ENCODE measurements at places on chromosomes 1 and 21.

- no peak for DNase-seq
- H3K27ac ChIP-seq: peak overlapping the region; percentile 35
- H3K36me3 ChIP-seq: peaks cover 14% of the 10 kb centered on the region
- H3K4me3 ChIP-seq: no peak overlapping the region
- H3K27me3 ChIP-seq: no peaks in the 10 kb centered on the region
Observed at GRCh38 chr1:8017495-8018197, 8.5 kb downstream of the ERRFI1 start.

DNA sequence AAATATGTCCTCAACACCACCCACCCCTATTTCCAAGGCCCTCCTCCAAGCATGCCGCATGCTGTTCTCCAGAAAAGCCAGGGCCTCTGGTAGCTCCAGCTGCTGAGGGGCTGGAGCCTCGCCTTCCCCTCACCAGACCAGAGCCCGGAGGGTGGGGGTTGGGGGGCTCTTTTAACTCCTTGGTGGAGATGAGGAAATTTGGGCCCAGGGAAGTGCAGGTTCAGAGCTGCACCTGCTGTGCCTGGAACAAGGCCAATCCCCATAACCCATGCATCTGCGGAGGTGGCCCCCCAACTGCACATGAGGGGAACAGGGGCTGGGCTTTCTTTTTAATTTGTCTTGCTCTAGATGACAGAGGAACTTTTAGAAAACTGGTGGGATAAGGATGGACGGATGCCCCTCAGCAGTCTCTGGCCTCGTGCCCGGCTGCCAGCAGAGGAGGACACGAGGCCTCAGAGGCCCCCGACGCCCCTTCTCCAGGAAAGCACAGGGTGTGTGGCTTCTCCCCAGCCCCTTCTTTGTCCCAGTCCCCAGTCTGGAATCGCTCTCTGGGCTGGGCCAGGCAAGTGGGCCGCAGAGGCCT lies 550 bp upstream of the SELENON start:
- H3K36me3 ChIP-seq: no peaks in the 10 kb centered on the region
- no peaks in the 10 kb centered on the region for H3K27me3 ChIP-seq
- peaks cover 8% of the 10 kb centered on the region for H3K4me1 ChIP-seq
- DNase-seq: no peak

GRCh38 chr1:228304766-228305395 lies 97.0 kb downstream of the OBSCN start:
- H3K36me3 ChIP-seq: peaks cover 11% of the 10 kb centered on the region
- no peak overlapping the region for H3K4me3 ChIP-seq
- no peaks in the 10 kb centered on the region for H3K27me3 ChIP-seq
- DNase-seq: no peak
- no peak overlapping the region for H3K27ac ChIP-seq
- no peaks in the 10 kb centered on the region for H3K4me1 ChIP-seq

GRCh38 chr1:66386712-66387111 lies 147.2 kb upstream of the SGIP1 start:
- no peak for DNase-seq
- no peak overlapping the region for H3K4me3 ChIP-seq
- peaks cover 21% of the 10 kb centered on the region for H3K36me3 ChIP-seq
- no peaks in the 10 kb centered on the region for H3K27me3 ChIP-seq
- H3K27ac ChIP-seq: no peak overlapping the region
- H3K4me1 ChIP-seq: peaks cover 2% of the 10 kb centered on the region

- DNase-seq: no peak
- H3K4me3 ChIP-seq: no peak overlapping the region
- H3K27ac ChIP-seq: no peak overlapping the region
- no peaks in the 10 kb centered on the region for H3K36me3 ChIP-seq
Observed at GRCh38 chr1:55580845-55581332, 365.7 kb upstream of the USP24 start.

- H3K4me1 ChIP-seq: peaks cover 25% of the 10 kb centered on the region
- no peak overlapping the region for H3K4me3 ChIP-seq
- H3K27ac ChIP-seq: peak overlapping the region; percentile 45
- no peaks in the 10 kb centered on the region for H3K36me3 ChIP-seq
- H3K27me3 ChIP-seq: no peaks in the 10 kb centered on the region
- DNase-seq: peak; percentile 56
Observed at GRCh38 chr21:43767984-43768867, 7.9 kb downstream of the CSTB start.

- H3K36me3 ChIP-seq: no peaks in the 10 kb centered on the region
- peak; percentile 47 for DNase-seq
- H3K4me1 ChIP-seq: no peaks in the 10 kb centered on the region
- no peaks in the 10 kb centered on the region for H3K27me3 ChIP-seq
Observed at GRCh38 chr1:115782571-115783281, 14.2 kb upstream of the CASQ2 start.

- H3K36me3 ChIP-seq: no peaks in the 10 kb centered on the region
- no peak overlapping the region for H3K27ac ChIP-seq
- no peak for DNase-seq
- H3K4me3 ChIP-seq: no peak overlapping the region
Observed at GRCh38 chr1:22111115-22111514, 31.8 kb downstream of the WNT4 start.

- no peak overlapping the region for H3K4me3 ChIP-seq
- no peaks in the 10 kb centered on the region for H3K4me1 ChIP-seq
- H3K27ac ChIP-seq: no peak overlapping the region
- no peaks in the 10 kb centered on the region for H3K27me3 ChIP-seq
Observed at GRCh38 chr1:233668725-233669294, 54.9 kb downstream of the KCNK1 start.

DNA sequence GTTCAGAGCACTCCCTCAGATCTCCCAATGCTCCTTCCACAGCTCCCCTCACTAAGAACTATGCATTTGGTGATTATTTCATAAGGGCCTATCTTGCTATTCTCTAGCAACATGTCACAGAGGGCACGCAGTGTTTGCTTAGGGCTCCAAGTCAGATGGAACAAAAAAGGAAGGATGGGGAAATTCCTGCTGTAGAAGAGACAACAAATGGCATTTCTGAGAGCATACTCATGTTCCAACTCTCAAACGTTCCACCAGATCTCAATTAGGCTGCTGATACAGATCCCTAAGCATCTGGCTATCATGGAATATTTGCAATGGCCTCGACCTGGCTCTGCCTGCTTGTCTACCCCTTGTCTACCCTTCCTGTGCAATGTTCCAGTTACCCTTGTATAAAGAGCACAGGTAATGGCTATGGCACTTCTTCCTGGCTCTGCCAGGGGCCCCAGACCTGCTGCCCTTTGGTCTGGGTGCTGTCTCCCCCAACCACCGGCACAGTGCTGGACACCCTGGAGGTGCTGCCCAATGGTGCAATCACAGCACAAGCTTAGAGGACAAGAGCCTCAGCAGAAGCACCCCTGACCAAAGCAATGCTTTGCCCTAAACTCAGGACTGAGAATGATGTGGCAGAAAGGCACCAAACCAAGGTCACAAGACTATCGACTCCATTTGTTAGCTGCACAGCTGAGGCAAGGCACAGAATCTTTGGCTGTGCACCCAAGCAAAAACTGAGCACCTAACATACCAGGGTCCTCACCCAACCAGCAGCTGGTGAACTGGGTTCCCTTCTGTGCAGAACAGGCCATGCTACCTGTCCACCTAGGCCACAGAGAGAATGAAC lies 3.6 kb downstream of the PARP1 start:
- H3K27ac ChIP-seq: peak overlapping the region; percentile 74
- no peak for DNase-seq
- peaks cover 17% of the 10 kb centered on the region for H3K36me3 ChIP-seq
- H3K27me3 ChIP-seq: no peaks in the 10 kb centered on the region
- H3K4me1 ChIP-seq: peaks cover 41% of the 10 kb centered on the region
- H3K4me3 ChIP-seq: peak overlapping the region; percentile 96

- no peaks in the 10 kb centered on the region for H3K4me1 ChIP-seq
- no peak overlapping the region for H3K27ac ChIP-seq
- H3K36me3 ChIP-seq: no peaks in the 10 kb centered on the region
- H3K27me3 ChIP-seq: no peaks in the 10 kb centered on the region
Observed at GRCh38 chr1:16038620-16038912, 5.0 kb upstream of the CLCNKB start.

- no peak overlapping the region for H3K27ac ChIP-seq
- H3K36me3 ChIP-seq: no peaks in the 10 kb centered on the region
- H3K4me3 ChIP-seq: no peak overlapping the region
- H3K27me3 ChIP-seq: no peaks in the 10 kb centered on the region
Observed at GRCh38 chr1:176241385-176242015, 34.4 kb upstream of the COP1 start.

- H3K27ac ChIP-seq: no peak overlapping the region
- no peak for DNase-seq
- peaks cover 2% of the 10 kb centered on the region for H3K4me1 ChIP-seq
- no peaks in the 10 kb centered on the region for H3K27me3 ChIP-seq
- no peak overlapping the region for H3K4me3 ChIP-seq
- H3K36me3 ChIP-seq: no peaks in the 10 kb centered on the region
Observed at GRCh38 chr1:109371341-109371739, 26.4 kb downstream of the SORT1 start.

DNA sequence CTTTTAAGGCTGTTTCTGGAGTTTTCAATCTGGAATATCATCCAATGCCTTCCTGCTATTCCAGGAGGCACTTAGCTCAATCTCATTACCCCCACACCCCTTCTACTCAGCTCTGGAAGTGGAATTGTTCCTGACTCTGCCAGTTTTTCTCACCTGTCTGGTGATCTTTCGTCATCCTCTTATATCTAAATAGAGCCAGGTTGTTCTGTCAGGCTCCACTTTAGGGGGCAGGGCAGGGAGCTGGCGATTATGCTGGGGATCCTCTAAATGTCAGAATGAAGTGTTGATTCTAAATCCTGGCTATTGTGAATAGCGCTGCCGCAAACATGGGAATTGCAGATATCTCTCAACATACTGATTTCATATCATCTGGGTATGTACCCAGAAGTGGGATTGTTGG lies 63.6 kb upstream of the ETV3 start:
- no peak for DNase-seq
- H3K27ac ChIP-seq: no peak overlapping the region
- H3K36me3 ChIP-seq: no peaks in the 10 kb centered on the region
- no peaks in the 10 kb centered on the region for H3K27me3 ChIP-seq

DNA sequence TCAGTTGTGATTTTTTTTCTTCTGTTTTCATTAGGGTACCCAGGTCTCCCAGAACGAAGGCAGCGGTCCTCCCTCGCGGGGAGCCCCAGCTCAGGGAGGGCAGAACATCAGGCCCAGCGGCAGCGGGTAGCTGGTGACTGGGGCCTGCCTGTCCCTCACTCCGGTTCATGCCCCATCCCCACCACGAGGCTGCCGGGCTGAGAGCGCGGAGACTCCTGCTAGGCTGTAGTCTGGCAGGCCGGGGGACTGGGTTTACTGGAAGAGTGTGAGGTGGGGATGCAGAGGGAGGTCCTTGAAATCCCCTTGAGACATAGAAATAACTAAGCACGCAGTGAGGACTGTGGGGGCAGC lies 10.5 kb downstream of the BRINP2 start:
- peaks cover 41% of the 10 kb centered on the region for H3K27me3 ChIP-seq
- no peaks in the 10 kb centered on the region for H3K36me3 ChIP-seq
- H3K27ac ChIP-seq: no peak overlapping the region
- peak overlapping the region; percentile 60 for H3K4me3 ChIP-seq
- peaks cover 6% of the 10 kb centered on the region for H3K4me1 ChIP-seq

GRCh38 chr1:110245876-110246620 lies 35.9 kb downstream of the KCNC4 start:
- H3K27me3 ChIP-seq: 0 out of 2 replicates have a peak, but pooled peaks cover 9% of the 10 kb centered on the region
- no peaks in the 10 kb centered on the region for H3K36me3 ChIP-seq
- no peak for DNase-seq
- H3K4me3 ChIP-seq: no peak overlapping the region
- H3K27ac ChIP-seq: no peak overlapping the region

- H3K4me1 ChIP-seq: no peaks in the 10 kb centered on the region
- H3K27me3 ChIP-seq: no peaks in the 10 kb centered on the region
- DNase-seq: no peak
- H3K36me3 ChIP-seq: no peaks in the 10 kb centered on the region
Observed at GRCh38 chr1:91725618-91725988, 160.3 kb downstream of the TGFBR3 start.

DNA sequence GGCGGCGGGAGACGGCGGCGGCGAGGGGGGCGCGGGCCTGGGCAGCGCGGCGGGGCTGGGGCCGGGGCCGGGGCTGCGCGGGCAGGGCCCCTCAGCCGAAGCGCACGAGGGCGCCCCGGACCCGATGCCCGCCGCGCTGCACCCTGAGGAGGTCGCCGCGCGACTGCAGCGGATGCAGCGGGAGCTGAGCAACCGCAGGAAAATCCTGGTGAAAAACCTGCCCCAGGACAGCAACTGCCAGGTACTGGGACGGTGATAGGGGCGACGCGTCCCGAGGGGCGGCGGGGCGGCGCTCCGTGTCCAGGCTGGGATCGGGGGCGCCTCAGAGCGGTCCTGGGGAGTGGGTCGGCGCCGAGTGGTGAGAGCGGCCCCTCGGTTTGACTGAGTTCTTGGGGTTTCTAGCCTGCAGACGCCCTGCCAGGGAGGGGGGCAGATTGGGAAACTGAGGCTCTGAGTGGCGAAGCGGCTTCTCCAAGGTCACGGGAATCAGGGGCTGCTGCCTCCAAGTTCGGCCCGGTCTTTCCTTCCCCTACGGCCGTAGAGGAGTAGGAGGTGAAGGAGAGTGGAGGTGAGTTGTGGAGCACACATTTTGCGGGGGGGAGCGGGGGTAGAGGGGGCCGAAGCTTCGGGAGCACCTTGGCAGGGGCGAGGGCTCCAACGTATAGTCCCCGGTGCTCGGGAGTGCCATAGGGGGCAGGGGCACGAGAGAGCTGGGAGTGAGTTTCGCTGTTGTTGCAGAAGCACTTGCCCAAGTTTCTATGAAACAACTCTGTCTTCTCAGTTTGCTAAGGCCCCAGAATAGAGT lies 508 bp downstream of the RAVER2 start:
- H3K4me3 ChIP-seq: peak overlapping the region; percentile 89
- peaks cover 9% of the 10 kb centered on the region for H3K27me3 ChIP-seq
- no peak overlapping the region for H3K27ac ChIP-seq
- H3K36me3 ChIP-seq: peaks cover 2% of the 10 kb centered on the region
- H3K4me1 ChIP-seq: peaks cover 20% of the 10 kb centered on the region

GRCh38 chr1:212507369-212507768 lies 74.6 kb downstream of the NENF start:
- peaks cover 4% of the 10 kb centered on the region for H3K27me3 ChIP-seq
- DNase-seq: no peak
- no peak overlapping the region for H3K27ac ChIP-seq
- H3K4me1 ChIP-seq: peaks cover 5% of the 10 kb centered on the region

GRCh38 chr1:26263212-26263611 lies 16.7 kb upstream of the SH3BGRL3 start:
- no peak overlapping the region for H3K4me3 ChIP-seq
- H3K27me3 ChIP-seq: no peaks in the 10 kb centered on the region
- no peaks in the 10 kb centered on the region for H3K4me1 ChIP-seq
- H3K36me3 ChIP-seq: peaks cover 64% of the 10 kb centered on the region

DNA sequence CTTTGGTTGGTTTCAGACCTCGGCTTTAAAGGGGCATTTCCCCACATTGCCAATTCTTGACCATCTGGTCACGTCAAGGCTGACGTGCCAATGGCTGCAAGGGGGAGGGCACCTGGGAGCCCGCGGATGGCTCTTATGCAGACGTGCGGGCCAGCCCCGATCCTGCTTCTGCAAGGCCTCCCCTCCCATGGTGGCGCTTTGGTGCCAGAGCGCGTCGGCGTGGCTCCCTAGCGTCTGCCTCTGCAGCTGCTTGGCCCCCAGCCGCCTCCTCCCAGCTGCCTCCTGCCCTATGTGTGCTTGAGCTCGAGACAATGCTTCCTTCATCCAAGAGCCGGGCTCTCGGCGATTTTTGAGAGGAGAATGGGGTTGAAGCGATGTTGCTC lies 29.1 kb downstream of the SKI start:
- DNase-seq: peak; percentile 53
- H3K36me3 ChIP-seq: no peaks in the 10 kb centered on the region
- H3K27ac ChIP-seq: peak overlapping the region; percentile 81
- H3K27me3 ChIP-seq: no peaks in the 10 kb centered on the region
